Skeletal muscle cell (primary cell): ENCODE measurements at places on chromosomes 5 and 9.

GRCh38 chr9:129380961-129381401 lies 202.9 kb upstream of the IER5L start:
- no peak for DNase-seq

GRCh38 chr9:16134351-16134750 lies 581.5 kb downstream of the CCDC171 start:
- no peak for DNase-seq

GRCh38 chr5:27494887-27495286 lies 456.5 kb upstream of the CDH9 start:
- peak; percentile 11 for DNase-seq

DNA sequence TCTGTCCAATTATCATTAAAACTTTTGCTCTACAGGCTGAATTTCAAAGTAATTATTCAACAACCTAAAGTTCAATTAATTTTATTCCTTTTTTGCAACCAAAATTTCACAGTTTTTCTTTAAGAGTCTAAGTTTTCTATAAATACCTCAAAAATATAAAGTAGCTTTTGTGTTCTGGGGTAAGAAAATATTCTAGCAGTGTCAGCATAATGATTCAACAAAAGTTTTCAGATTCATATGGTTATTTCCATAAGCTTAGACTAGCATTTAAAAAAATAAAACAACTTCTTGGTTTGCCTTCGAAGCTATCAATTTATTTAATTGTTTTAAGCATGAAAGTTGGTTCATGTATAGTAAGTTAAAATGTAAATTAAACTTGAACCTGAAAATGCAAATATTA lies 1962.3 kb upstream of the CDH6 start:
- no peak for DNase-seq

DNA sequence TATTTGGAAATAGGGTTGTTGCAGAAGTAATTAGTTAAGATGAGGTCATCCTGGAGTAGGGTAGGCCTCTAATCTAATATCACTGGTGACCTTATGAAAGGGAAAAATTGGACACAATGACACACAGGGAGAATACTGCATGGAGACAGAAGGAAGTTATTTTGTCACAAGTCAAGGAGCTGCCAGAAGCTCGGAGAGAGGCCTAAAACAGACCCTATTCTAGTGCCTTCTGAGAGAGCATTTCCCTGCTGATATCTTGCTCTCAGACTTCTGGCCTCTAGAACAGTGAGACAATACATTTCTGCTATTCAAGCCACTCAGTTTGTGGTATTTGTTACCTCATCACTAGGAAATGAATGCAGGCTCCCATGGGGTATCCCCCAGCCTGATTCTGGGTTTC lies 332.9 kb downstream of the CSNK1G3 start:
- no peak for DNase-seq

- DNase-seq: no peak
Observed at GRCh38 chr9:104027295-104027694, 66.8 kb upstream of the SMC2 start.

- DNase-seq: no peak
Observed at GRCh38 chr9:129703667-129704355, 38.4 kb downstream of the PRRX2 start.

GRCh38 chr9:94971378-94972131 lies 245.1 kb downstream of the AOPEP start:
- no peak for DNase-seq

DNA sequence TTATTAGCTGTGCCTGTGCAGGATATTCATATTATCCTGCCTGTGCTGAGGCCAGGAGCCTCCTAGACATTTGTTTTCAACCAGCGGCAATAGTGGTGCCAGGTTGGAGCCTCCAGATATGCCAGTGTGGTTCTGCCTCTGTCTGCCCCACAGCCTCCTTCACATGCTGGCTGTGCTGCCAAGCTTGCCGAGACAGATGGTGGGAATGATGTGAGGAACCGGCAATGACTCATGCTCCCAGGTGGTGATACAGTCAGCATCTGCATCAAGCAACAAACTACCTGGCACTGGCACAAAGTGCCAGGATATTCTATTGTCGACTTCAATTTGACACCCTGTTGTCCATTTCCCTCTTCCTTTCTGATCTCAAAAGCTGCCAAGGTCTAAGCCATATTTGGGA lies 285.7 kb downstream of the CHSY3 start:
- DNase-seq: no peak

DNA sequence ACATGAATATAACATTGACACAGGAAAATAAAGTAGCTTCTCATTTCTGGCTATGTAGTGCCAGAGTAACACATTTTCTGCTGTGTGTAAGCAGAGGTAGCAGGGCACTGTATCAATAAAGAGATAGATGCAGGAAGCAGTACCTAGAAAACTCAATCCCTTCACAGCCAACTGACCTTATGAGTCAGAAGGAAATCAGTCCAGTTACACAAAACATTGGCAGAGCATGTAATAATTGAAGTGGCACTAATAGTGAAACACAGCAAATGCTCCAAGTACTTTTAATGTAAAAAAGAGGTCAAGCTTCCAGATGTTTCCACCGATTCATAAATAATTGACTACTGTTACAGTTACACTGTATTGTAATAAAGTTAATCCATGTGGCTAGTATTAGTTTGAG lies 706.6 kb downstream of the EFNA5 start:
- DNase-seq: peak; percentile 11

DNA sequence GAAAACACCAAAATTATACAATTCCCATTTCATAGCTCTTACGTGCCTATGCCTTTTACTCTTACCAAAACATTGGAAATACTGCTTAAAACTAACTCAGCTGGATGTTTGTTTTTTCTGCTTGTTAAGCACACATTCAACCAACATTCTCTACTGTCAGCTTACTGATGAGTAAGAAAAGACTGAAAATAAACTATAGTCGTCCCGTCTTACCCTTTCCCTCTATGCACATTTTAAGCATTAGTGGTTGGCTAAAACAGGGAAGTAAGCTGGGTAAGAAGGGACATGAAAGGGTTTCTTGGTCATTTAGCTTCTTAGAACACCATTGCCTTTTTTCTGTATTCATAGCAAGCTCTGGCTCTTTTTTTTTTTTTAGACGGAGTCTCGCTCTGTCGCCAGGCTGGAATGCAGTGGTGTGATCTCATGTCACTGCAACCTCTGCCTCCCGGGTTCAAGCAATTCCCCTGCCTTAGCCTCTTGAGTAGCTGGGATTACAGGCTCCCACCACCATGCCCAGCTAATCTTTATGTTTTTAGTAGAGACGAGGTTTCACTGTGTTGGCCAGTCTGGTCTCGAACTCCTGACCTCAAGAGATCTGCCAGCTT lies 232.1 kb upstream of the PCSK5 start:
- peak; percentile 9 for DNase-seq

GRCh38 chr5:176545737-176546509 lies 3.2 kb upstream of the CDHR2 start:
- no peak for DNase-seq

DNA sequence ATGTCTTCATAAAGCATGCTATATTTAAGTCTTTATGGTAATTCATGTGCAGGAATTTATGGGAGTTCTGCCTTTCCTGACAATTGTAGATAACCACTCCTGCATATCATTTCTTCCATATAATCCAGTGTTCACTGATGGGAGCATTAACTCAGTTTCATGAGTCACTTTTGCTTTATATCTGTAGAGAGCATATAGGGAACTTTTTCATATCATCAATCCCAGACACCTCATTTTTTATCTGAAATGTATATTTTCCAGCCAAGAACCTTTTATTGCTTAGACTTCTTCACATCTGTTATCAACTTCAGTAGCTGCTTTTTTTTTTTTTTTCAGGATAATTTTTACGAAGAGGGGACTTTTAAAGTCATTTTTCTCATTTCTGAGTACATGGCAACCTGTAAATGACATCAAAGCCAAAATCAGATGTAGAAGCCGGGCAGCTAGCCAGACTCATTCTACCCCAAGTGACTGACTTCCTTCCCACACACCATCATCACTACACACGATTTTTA lies 41.1 kb downstream of the NFX1 start:
- DNase-seq: no peak
